Stimulated activated naive CD4-positive, alpha-beta T cell (primary cell): ENCODE measurements at places on chromosomes 7 and 10.

GRCh38 chr7:5396999-5397663, 26.5 kb downstream of the TNRC18 start:
- DNase-seq = peak; percentile 78

- no peak for DNase-seq
Observed at GRCh38 chr10:75607576-75607975, 176.2 kb downstream of the LRMDA start.

DNA sequence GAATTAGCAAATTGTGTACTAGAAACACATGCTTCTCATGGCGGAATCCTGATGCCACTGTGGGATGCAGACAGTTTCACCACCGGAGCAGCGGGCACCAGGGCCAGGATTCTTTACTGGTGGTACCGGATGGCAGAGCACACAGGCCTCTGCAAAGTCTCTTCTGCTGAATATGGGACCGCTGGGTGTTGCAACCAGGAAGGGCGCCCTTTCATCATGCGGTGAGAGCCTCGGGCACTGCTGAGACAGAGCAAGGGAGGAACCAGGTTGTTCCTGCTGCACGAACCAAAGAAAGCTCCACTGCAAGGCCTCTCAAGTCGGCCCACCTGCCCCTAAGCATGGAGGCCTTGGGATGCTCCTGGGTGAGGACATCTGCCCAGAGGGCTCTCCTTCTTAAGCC, 57.0 kb upstream of the NMT2 start:
- no peak for DNase-seq

DNA sequence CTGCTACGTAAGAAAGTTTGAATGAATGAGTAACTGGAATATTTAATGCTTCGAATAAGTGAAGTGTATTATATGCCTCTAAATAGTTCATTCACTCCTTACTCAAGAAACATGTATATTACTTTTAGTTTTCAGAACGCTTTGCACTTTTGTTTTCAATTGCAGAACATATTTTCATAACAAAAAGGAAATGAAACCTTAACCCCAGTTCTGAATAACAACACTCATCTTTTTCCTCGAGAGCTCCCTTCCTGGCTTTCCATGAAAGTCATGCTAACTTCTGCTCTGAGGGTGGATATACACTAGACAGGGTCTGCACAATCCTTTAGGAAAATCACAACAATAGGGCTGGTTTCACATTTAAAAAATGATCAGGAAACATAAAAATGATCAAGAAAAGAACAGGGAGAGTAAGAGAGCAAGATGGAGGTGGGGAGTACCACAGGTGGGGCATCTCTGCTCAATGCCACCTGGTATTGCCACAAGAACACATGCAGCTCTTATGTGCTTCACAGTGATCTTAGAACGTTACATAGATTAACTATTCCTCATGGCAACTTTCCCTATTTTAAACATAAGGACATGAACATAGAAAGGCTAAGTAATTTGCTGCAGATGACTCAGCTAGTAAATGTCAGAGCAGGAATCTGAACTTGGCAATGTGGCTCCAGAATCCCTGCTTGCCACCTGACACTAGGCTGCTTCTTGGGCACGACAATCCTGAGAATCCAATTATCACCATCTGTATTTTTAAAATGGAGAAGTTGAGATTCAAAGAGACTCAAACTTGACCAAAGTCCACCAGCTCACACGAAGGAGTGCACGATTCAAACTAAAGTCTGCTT, 219.5 kb upstream of the AOAH start:
- no peak for DNase-seq

DNA sequence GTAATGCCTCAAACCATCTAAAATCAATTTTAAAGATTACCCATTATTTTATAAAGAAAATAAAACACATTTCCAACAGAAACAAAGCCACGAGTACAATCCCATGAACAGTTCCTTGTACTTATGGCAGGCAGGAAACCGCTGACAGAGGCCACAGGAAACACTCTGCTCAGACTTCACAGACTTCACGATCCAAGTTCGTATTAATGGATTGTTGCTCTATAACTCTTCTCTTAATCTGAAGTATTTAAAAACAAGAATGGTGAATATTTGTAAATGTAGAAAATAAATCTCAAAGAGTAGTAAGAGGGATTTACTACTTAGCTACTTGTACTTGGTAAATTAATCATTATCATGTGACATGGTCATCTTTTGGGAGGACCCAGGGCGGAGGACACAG, 78.3 kb downstream of the SNX10 start:
- DNase-seq = no peak

DNA sequence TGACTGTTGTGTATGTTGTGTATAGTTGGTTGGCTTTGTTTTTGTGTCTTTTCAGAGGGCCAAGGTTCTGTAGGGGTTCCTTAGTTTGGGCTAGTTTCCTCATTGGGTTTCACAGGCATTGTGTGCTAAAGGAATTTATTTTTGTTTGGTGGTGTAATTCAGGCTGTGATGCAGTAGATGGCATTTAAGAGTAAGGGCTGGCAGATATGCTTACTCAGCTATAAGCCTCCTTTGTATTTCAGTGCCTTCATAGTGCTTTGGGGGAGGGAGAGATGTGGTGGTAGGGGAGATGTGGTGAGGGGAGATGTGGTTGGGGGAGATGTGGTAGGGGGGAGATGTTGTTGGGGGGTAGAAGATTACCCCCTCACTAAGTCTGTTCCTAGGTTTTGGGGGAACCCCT, 91.7 kb downstream of the SLC25A40 start:
- DNase-seq = no peak

GRCh38 chr10:88097092-88097516, 233.7 kb downstream of the PTEN start:
- DNase-seq = no peak

DNA sequence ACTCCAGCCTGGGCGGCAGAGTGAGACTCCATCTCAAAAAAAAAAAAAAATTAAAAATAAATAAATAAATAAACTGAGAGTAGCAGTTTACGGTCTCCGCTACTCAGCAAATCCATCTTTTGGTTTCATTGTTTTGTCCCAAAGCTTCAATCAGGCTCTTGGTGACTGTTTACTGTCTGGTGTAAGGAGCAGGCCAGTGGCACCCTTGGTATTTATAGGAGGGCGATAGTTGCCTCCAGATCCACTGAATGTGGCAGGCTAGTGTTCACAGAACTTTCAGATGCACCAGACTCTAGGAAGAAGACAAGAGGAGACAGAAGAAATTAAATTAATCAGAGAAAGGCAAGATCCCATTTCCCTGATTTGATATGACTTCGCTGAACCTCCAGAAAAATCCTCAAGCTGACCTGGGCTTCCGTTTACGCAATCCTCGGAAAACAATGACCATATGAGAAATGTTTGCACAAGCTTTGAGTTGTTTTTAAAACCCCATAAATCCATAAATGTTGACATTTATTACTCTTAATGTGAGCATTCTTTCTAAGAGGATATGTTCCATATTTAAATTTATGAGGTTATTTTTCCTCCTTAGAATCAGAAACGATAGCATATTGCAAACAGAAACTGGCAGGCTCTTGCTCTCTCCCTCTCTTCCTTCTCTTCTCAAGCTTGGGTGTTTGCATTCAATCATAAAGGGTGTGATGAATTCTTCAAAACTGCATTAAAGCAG, 7.1 kb upstream of the MUC3A start:
- DNase-seq = no peak

- DNase-seq = no peak
Observed at GRCh38 chr7:118330388-118330787, 105.9 kb downstream of the ANKRD7 start.

- no peak for DNase-seq
Observed at GRCh38 chr7:13933536-13933935, 55.9 kb downstream of the ETV1 start.

GRCh38 chr10:116848944-116849247, 403 bp upstream of the ENO4 start:
- no peak for DNase-seq
